ENCODE measurements at places on chromosomes 5 and 9.

- DNase-seq, result no peak
Observed at GRCh38 chr9:124399323-124399967, 15.8 kb downstream of the PSMB7 start.

DNA sequence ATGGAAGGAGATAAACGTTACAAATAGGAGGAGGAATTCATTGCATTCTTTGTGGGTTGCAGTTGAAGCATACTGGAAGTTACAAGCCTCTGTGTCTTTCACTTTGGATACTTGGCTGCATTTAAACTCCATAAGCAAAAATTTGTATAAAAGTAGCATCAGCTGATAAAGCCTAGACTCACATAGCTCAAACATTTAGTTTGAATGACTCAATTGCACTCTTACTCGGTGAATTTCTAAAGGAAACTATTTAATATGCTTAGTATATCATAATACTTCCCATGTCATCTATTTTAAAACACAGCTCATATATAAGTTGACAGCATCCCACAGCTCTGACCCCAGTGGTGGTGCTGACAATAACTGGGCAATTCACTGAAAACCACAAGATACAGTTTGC is 596.6 kb upstream of the ZNF608 start:
- DNase-seq, result no peak

DNA sequence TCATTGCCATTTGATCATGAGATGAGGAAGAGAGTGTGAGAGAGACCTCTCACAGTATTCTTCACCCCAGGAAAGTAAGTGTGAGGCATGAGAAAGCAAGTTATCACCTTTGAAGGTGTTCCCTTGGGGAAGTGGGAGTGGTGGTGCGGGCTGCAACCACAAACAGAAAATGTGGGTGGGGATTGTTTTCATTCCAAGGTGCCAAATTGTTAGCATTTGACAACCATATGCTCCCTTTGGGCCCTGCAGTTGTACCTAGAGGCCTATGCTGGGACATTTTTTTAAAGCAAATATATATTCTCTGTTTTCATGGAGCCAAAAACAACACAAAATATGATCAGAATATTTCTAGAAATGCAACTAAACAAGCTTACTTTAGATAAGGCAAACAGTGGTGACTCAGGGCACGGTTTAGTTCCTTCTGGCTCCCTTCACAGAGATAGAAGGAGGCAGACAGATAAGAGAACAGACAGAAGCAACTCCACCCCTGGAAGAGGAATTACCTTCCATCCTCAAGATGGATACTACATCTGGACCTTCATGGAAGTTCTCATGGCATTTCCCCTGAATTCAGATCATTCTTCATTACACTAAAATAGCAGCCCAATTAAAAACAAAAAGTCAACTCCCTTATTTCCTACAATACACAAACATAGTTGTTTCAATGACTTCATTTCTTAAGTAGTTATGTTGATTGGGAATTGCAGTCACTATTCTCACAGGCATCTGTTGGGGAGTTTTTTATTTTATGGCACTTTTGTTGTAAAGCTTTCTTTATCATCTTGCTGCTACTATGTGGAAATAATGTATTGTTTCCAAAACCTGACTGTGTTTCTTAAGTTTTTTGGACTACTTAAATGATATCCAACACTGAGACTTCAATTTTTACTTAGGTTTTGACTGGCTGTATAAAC is 416.6 kb downstream of the PLK2 start:
- DNase-seq, result no peak

DNA sequence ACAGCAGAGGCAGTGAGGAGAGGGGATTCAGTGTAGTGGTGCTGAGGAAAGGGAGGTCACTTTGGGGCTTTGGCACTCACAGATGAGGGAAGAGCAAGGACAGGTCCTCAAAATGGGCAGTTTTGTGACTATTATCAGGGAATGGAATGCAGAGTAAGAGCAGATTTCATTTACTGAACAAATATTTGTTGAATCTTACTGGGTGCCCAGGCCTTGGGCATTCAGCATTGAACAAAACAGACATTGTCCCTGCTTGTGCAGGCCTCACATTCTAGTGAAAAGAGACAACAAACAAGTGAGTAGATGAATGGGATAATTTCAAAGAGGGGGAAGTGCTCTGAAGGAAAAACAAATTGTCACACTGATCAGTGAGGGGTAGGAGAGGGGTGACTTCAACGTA is 404.1 kb downstream of the DMRT2 start:
- DNase-seq, result no peak

DNA sequence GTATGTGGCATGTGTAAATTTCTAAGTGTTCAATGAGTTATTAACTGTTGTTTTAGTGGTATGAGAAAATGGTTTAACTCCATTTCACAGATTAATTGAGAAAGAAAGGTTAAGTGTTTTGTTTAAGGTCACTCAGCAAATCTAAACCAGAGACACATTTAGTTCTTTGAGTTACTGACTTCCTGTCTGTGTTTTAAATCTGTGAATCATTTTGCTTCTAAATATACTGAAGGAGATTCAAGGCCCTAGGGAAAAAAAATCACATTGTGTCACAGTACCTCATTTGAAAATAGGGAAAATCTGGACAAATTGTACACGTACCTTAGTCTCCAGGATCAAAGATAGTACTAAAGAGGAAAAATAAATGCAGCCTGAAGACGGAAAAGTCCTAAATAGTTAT is 368.2 kb downstream of the TMEM161B start:
- DNase-seq, result no peak

DNA sequence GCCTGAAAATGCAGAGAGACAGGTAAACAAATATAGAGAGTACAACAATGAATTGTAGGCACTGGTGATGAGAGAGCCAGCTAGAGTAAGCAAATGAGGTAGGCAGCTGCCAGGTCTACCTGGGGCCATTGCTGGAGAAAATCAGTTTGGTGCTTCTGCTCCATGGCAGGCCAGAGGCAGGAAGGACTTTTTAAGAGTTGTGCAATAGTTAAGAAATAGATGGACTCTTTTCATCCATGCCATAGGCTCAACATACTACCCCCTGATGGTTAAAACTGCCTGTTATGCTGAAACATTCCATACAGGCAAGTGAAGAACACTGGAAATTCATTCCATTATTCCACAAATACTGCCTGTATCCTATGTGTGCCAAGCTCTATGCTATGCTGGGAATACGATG is 86.5 kb upstream of the CCDC112 start:
- no peak for DNase-seq

DNA sequence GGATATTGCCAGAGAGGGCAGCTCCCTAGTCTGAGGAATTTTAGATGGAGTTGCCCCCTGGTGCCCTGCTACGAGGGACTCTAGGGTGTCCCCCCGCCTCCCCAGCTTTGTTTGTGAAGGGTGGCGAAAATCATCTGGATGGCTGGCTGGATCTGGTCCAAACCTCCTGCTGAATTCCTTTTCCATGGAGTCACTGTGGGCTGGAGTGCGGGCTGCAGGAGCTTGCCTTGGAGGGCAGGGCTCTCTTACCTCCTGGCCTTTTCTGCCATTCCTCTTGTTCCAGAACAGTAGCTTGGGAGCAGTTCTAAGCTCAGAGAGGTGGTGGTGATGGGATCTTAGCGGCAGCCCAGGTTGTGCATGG is 2.1 kb downstream of the SYNPO start:
- DNase-seq, result no peak

- DNase-seq, result no peak
Observed at GRCh38 chr5:60700416-60700757, 421 bp upstream of the DEPDC1B start.

DNA sequence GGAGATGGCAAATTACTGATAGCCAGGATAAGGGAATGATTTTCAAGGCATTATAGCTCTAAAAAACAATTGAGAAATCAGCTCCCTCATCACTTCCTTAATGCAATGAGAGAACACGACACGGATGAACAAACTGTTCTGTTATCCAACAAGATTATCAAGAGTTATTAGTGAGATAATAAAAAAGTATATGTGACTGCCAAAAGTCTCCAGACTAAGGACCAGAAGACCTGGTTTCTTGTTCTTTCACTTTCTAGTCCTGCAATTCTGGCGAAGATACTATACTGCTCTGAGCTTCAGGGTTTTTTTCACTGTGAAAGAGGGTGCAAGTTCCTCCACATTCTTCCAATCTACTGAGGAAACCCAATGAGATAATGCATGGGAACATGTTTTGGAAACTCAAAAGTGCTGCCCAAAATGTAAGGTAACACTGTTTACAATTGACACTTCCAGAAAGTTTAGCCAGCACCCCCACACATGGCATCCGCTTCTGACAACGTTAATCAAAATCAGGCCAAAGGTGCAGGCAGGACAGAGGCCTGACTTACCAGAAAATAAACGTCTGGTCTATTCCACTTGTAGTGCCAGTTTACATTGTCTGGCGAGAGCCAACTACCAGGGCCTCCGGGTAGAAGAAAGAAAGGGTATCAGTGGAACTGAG is 254.2 kb downstream of the DOCK8 start:
- no peak for DNase-seq

DNA sequence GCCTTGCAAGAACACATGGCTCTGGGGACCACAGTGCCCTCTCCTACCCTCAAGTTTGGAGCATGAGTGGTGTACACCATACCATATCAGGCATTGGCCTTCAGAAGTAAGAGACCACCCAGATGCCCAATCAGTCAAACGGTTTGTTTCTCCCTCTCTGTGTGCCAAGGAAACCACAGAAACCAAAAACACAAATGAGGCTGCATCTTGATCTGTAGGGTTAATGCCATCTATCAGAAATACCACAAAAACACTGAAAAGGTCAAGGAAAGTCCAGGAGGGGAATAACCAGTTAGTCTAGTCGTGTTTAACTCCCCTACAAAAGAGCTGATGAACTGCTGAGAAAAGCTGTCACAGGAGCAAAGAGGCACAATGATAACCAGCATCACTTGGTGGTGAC is 78.4 kb downstream of the INSYN2B start:
- DNase-seq, result no peak

DNA sequence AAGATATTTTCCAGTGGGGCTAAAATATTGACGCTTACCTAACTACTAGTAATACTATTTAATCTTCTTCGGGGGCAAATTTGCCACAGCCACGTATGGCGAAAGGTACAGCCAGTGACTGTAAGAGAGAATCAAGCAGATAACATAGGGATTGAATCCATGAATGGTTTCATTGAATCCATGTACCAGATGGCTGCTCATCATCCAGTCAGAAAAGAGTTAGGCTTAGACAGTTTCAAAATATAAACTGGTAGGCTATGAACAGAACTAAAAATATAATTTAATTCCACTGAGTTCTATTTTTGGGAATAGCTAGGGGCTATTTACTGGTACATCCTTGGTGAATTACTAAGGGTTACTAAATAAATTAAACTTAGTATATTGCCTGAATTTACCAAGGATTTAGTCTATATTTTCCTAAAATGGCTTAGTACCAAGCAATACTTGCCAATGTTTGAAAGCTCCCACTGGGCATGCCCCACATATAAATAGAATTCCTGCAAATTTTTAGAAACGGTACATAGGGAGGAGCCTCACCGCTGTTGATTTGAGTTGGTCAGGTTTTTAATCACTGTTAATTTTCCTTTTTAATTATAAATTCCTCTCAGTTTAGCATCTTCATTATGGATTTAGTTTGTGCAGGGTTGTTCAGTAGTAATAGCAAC is 55.8 kb upstream of the VLDLR start:
- no peak for DNase-seq

DNA sequence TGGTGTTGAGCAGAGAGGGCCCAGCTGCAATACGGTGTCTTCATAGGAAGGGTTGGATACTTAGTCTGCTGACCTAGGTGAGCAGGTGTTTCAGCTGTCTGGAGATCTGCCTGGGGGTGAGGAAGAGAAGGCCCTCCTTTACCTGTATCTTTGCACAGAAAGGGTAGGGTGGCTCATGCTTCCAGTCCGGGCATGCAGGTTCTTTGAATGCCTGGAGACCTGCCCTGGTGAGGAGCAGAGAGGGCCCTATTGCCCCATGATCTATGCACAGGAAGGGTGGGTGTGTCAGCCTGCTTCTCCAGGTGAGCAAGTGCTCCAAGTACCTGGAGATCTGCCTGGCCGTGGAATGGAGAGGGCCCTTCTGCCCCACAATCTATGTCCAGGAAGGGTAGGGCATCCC is 63.0 kb downstream of the FER start:
- DNase-seq, result no peak

DNA sequence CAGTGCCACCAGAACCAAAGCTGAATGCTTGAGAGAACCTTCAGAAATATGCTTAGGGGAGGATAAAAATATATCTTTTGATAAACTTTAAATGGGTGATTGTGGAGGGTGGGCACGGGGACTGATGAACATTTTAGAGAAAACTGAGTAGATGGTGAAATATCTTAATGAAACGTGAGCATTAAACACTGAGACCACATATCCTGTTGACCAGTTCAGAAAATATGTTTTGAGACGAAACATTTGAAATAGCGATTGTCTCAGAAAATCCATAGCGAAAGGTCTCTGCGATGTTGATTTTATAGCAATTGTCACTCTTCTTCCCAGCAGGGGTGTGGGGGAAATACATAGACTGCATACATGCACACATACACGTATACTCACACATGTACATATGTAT is 231.0 kb downstream of the ESM1 start:
- DNase-seq, result no peak

- no peak for DNase-seq
Observed at GRCh38 chr5:96835791-96836191, 28.0 kb upstream of the ERAP1 start.

Data from GM12864 (cell line).